ENCODE measurements at places on chromosomes 1 and 21.
A peak's percentile ranks its signal among the peaks of the same experiment; 100 is the strongest.

DNA sequence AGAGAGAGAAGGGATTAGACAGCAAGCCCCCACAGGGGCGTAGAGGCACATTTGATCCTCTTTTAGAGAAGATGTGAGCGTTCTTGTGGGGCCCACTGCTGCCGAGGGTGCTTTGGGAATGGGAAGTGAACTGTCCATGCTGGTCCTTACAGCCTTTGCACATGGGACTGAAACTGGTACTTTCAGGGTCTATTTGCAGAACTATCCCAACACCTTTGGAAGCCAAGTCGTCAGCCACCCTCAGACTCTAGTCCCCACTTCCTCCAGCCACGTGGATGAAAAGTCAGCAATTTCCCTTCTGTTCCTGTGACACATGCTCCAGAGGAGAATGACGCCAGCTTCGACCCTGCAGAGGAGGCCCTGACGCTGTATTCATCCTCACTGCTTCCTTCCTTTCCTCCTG lies 2.6 kb upstream of the RAB7B start:
- no peak for DNase-seq

DNA sequence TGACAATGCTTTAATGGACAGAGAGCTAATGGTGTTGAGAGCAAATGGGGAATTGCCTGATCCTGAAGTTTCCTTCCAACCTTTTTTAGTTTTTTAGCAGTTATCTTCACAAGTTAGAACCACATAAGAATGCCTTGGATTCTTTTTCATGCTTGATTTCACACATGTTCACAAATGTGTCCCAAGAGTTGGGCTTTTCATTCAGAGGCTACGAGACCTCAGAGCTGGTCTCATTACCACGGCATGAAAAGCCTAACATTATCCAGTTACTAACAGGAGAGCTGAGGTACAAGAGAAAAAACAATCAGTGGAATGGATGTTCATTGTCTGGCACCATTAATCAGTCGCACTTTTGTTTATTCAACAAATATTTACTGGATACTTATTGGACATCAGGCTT lies 340.6 kb downstream of the ZNF326 start:
- no peak for DNase-seq

DNA sequence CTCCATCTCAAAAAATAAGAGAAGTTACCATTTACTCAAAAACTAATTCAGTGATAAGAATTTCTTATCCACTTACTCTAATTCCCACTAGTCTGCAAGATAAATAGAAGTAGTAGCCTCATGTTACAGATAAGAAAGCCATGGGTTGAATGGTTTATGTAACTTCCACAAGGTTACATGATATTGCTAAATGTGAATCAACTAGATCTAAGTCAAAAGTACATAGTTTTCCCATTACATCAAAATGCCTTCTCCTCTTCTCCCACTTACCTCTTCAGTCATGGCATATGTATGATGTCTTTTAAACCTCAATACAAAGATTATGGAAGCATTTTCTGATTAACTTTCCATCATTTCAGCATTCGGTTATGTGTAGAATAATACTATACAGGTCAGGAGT lies 108.5 kb downstream of the ASH1L start:
- DNase-seq, result peak; percentile 27

DNA sequence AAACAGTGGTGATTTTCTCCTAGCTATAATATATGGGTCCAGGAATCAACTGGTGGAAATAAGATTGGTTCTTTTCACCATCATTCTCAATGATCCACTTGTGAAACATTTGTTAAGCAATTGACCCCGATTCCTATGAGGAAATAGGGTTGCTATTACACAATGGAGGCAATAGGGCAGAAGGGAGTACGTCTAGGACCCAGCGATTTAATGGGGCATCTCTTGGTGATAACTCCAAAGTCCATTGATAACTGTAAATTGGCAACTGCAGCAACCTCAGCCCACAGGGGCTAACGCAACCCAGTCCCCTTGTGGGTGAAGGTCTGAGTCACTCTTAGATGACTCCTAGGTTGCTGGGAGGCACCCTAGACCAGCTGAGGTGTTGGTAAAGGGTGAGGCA lies 62.5 kb upstream of the BARHL2 start:
- no peak for DNase-seq

GRCh38 chr1:164604541-164604940 lies 45.6 kb downstream of the PBX1 start:
- DNase-seq, result peak; percentile 82

GRCh38 chr1:226073184-226073950 lies 10.9 kb downstream of the H3-3A start:
- DNase-seq, result no peak

GRCh38 chr1:175865041-175865766 lies 121.8 kb upstream of the TNR start:
- DNase-seq, result no peak

DNA sequence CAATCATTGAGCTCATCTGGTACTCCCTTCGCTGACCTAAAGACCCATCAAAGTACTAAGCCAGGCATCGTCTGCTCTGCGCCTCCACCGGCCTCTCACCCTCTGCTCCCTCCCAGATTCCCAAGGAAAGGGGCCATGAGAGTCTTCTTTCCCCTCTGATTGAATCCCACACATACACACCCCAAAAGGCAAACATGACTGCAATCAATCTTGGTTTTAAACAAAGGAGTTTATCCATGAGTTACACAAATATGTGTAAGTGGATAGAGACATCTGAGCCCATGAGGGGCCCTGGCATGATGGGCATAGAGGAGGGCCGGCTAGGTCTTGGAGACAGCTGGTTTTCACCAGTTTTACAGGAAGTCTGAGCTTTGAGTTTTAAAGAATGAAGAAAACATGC lies 50.9 kb downstream of the CAPN2 start:
- DNase-seq, result no peak

GRCh38 chr1:3034162-3034561 lies 12.9 kb downstream of the ACTRT2 start:
- DNase-seq, result no peak

DNA sequence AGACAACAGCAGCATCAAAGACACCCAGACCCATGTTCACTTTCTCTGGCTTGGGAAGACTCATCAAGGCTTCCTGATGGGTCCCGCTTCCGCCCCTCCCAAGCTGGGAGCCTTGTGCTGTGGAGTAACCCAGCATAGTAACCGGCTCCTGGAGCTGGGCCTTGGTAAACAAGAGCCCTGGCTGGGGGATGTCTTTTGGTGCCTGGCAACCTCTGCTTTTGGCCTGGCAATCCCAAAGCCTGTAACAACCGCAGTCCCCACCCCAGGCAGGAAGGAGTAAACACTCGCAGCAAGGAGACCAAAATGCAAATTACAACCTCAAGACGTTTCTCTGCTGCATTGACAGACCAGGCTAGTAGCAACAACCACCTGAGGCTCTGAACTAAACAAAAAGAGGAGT lies 16.9 kb upstream of the THRAP3 start:
- DNase-seq, result peak; percentile 45

DNA sequence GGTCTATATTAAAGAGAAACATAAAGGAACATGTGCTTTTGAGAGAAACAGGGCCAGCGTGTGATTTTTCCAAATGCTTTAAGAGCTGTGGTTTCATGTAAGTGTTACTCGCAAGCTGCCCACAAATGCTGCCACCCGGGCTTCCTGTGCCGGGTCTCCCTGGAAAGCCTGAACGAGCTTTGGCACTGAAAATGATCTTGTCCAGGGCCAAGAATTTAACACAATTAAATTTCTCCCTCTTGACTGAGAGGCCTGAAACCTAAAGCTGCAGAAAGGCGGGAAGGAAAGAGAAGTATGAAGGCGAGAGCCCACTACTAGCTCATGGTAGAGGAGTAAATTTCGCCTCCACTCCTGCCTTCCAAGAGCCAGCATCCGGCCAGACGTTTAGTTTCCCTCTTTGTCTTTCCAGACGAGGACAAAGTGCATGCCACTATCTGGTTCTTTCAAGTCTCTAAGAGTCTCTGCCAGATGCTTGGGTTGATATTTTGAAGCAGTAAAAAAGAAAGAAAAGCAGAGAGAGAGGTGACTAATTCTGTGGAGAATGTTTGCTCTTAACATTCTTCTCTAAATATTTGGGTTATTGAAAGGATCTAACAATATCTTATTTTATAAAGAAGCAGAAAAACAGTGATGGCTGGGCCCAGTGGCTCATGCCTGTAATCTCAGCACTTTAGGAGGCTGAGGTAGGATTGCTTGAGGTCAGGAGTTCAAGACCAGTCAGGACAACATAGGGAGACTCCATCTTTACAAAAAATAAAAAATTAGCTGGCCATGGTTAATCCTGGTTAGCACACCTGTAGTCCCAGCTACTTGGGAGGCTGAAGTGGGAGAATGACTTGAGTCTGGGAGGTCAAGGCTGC lies 100.0 kb upstream of the HNRNPU start:
- peak; percentile 93 for DNase-seq

GRCh38 chr1:22290611-22291010 lies 147.7 kb upstream of the WNT4 start:
- DNase-seq, result no peak

- peak; percentile 24 for DNase-seq
Measured at GRCh38 chr1:211643324-211644212, 31.9 kb downstream of the NEK2 start.

DNA sequence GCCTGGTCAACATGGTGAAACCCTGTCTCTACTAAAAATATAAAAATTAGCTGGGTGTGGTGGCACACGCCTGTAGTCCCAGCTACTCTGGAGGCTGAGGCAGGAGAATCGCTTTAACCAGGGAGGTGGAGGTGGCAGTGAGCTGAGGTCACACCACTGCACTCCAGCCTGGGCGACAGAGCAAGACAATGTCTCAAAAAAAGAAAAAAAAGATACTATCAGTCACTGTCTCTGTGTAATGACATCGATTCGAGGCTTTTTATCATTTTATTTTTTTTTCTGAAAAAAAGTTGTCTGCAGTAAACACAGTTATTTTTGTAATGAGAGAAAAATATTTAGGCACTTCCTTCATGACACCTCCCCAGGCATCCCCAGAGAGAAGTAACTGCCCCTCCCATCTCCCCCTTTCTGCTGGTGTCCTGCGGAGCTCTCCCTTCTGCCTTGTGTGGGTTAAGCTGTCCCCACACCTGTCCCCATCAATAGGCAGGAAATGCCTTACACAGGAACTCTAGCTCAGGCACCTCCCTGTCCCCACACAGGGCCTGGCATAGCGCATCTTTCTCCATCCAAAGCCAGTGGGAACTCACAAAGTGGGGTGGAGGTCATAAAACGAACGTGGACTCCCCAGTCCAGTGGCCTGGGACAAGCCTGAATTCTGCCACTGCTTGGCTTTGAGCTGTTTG lies 132.0 kb downstream of the SYF2 start:
- DNase-seq, result no peak

GRCh38 chr1:67404212-67404620 lies 26.0 kb downstream of the SERBP1 start:
- peak; percentile 63 for DNase-seq

GRCh38 chr1:30597711-30598110 lies 125.7 kb downstream of the MATN1 start:
- no peak for DNase-seq

GRCh38 chr1:207872621-207873020 lies 38.3 kb downstream of the CD34 start:
- DNase-seq, result no peak

DNA sequence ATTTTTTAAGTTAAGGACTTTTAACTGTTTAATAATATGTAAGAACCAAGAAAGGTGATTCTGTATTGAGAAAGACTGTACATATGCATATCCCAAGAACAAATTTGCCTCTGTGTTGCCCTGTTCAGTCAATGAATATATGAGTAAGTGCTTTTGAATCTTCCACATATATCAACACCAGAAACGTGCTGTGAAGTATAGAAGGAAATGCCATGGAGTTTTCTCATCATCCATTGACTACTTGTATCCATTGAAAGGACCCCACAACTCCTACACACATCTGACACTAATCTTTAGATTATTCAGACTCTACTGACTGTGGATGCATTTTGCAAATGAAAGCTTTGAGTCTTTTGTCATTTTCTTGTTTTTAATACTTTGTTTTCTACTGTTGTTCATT lies 366.9 kb downstream of the S1PR1 start:
- no peak for DNase-seq

GRCh38 chr1:155657463-155657862 lies 31.1 kb downstream of the YY1AP1 start:
- DNase-seq, result no peak

DNA sequence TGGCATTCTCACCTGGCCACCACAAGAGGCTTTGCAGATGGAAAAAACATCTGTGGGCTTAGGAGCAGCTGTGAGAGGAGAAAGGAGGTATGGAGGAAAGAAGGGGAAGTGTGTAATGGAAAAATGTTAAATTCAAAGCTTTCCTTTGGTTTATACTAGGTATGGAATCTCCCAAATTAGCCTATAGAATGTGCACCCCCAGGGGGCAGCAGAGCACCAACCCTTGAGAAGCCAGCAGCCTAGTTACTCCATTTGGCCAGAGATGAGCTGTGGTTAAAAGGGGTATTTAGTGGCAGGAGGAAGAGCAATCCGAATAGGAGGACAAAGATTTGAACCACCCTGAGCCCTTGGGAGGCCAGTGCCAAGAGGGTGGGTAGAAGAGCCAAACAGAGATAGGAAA lies 97.5 kb upstream of the CTTNBP2NL start:
- peak; percentile 64 for DNase-seq

- DNase-seq, result no peak
Measured at GRCh38 chr1:34331020-34331926, 154.6 kb downstream of the C1orf94 start.

DNA sequence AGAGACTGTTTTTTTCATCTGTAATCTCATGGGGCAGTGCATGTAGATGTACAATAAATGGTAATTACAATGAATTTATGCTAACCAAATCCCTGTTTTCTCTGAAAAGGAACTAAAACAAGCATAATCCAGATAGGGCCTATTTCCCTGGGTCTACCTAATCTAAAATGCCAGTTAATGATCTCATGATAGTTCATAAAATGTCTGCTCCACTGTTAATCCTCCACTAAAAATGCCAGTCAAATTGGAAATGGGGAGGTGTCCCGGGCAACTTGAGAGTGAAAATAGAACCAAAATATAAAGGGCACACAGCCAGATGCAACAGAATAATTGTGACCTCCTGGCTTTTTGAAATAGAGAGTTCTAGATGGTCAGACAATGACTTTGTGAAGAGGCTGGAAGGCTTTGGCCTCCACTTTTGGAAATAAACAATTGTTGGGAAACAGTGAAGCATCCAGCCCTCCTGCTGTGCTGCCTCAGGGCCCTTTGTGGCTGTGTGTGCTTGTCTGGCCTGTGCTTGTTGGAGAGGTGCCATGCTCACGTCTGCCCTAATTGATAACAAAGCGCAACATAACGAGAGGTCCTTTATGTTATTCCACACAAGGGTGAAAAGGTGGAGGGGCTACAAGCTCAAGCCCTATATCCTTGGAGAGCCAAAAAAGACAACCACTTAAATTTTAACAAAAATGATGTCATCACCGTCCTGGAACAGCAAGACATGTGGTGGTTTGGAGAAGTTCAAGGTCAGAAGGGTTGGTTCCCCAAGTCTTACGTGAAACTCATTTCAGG lies 97.7 kb downstream of the ATP5PO start:
- DNase-seq, result peak; percentile 68

- DNase-seq, result no peak
Measured at GRCh38 chr1:235841938-235842545, 24.7 kb downstream of the LYST start.

- DNase-seq, result no peak
Measured at GRCh38 chr1:231779081-231779480, 152.5 kb downstream of the DISC1 start.

Data from EH (cell line).